Cardiac atrium fibroblast (primary cell): ENCODE measurements at places on chromosomes 5 and 9. TPM values are rescaled to one million over a fixed set of nuclear protein-coding genes. Genes with fewer than 3 reads are reported as not detected.

Gene SOHLH1
- total RNA-seq = not detected in 2 replicates

Gene OMD
- total RNA-seq = 9.1 and 12.5 TPM in 2 replicates

Gene PRLR
- 0.81 TPM in 1 of 2 replicates, not detected in the other for total RNA-seq

Gene RGS14
- 1.4 and 4.9 TPM in 2 replicates for total RNA-seq

Gene SPINK13
- not detected in 2 replicates for total RNA-seq

Gene C5orf58
- not detected in 2 replicates for total RNA-seq

Gene PCDHGA2
- total RNA-seq = 2.5 and 5.8 TPM in 2 replicates

Gene FIBCD1
- 0.36 and 0.65 TPM in 2 replicates for total RNA-seq

Gene BRINP1
- total RNA-seq = not detected in 2 replicates

Gene ST6GALNAC6
- total RNA-seq = 108 and 138 TPM in 2 replicates

Gene PCDHGB6
- total RNA-seq = 1.4 and 2.1 TPM in 2 replicates

Gene BRD3
- total RNA-seq = 10.2 and 15.2 TPM in 2 replicates

Gene SEPTIN8
- 26.9 and 41.5 TPM in 2 replicates for total RNA-seq

Gene ABCA1
- 32.5 and 75.3 TPM in 2 replicates for total RNA-seq
